ENCODE measurements at places on chromosomes 3 and 15.

DNA sequence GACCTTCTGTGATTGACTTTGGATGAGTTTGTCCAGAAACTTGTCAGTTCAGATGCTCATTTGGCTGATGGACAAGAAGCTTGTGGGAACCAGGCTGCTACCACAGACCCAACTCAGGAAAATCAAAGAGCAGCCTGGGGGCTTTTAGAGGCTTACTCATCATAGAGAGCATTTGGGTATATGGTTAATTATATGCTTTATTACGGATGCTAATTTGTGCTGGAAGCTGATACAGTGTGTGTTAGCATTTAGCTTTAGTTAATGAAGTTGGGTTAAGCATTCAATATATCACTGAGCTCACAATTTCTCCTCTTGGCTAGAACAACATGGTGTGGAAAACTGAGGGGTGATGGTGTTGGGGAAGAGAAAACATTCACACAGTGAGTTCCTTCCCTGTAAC, 664.2 kb upstream of the CFAP20DC start:
- DNase-seq, result no peak

- DNase-seq, result peak; percentile 98
These were observed 40.8 kb downstream of the KAT2B start for GRCh38 chr3:20080956-20081554.

- DNase-seq, result peak; percentile 58
These were observed 22.4 kb upstream of the CELF6 start for GRCh38 chr15:72342385-72342784.

DNA sequence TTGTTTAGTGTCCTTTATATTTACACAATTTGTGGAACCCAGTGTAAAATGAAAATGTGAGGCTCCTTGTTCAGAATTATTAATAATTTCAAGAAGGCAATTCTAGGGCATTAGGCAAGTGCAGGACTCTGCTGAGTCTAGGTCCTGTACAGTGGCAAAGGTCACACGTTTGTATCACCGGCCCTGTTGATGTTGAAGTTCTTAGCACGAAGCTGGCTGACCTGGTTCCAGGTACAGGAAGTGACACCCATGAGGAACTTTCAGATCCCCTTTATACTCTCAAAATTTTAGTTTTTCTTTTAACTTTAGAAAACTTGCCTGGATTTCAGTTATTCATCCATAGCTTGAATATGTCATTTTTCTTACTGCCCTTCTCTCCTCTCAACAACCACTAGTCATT, 349.4 kb downstream of the CNTN6 start:
- DNase-seq, result no peak

DNA sequence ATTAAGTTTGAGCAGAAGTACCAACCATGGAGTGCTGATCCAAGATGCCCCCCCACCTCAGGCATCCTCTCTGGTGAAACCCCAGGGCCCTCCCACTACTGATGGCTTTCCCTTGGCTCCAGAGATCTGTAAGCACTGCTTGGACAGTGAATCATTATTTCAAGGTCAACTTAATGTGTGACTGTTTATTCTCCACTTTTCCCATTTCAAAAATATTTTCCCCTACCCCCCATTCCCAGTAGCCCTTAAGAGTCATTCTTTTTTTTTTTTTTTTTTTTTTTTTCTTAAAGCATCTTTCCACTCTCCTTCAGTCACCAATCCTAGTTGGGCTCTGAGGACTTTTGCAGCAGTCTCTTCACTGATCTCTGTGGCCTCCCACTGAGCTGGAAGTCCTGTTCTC, 82.6 kb downstream of the PCCB start:
- DNase-seq, result no peak

DNA sequence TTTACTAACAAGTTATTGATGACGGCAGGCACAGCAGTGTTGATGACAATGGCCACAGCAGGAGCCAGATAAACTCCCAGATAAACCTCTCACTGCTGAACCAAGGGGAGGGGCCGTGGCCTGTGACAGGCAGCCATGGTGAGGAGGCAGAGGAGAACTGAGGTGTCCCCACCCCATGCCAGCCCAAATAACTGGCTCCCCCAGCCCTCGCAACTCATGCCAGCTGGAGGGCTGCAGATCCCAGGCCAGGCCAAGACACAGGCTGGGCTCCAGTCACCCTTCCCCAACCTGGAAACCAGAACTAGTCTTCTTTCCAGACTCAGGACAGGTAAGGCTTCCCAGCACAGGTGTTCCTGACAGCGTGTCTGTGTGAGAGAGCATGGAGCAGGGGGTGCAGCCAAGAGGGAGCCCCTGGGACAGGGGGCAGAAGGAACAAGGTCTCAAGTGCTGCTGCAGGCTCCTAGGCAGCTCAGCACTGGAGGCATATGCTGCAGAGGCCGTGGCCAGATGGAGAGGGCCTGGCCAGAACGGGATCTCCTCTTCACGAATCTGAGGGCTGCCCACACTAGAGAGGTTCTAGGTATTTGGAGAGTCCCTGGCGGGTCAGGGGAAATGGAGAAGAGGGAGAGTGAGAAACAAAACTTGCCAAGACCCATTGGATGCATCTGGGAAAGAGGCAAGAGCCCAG, 15.9 kb downstream of the PLA2G4F start:
- DNase-seq, result no peak

GRCh38 chr3:101495552-101495951, 17.5 kb downstream of the SENP7 start:
- no peak for DNase-seq

DNA sequence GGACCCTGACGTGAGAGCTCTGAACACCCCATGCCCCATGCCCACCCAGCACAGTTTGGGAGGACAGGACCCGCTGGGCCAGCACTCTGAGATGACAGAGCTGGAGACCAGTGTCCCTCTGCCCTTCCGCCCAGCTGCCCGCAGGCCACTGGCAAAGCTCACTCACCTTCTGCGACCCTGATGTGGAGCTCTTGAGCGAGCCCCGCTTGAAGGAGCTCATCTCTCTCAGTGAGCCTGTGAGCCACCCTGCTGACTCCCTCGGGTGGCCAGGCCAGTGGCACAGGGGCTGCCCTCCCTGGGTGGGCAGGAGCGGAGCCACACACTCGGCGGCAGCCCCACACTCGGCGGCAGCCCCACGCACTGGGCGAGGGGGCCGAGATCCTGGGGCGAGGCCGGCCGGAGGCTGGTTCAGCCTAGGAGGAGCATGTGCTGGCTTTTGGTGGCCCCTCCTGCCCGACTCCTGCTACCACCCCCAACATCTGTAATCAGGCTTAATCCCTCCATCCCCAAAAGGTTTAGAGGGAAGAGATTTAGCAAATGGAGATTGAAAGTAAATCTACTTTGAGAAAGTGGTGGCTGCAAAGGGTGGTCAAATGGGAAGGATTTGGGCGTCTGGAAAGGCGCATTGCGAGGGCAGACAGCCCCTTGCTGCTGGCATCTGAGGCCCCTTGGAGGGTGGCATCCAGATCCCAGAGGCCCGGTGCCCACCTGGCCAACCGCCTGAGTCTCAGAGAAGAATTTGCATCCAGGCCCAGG, 59.4 kb upstream of the TRPM1 start:
- DNase-seq, result no peak

DNA sequence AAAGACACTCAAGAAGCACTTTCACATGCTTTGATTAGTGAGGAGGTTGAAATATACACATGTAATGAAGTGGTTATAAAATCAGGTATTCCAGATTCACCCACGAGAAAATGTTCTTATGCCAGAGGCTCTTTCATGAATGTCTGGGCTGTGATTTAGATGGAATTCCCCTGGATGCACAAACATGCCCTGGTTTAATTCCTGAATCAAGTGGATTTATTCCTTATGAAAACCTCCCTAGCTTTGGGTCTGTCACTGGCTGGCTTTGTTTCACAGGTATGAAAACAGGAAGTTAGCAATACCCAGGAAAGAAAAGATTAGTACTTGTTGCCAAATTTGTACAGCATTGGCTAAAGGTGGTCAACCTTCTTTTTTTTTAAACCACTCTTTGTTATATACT, 1123.0 kb downstream of the ROBO1 start:
- DNase-seq, result peak; percentile 42

- no peak for DNase-seq
These were observed 1.7 kb downstream of the BFSP2 start for GRCh38 chr3:133401374-133402135.
